Esophagus muscularis mucosa (tissue), 4 donors: ENCODE measurements at places on chromosomes 2 and 18.

DNA sequence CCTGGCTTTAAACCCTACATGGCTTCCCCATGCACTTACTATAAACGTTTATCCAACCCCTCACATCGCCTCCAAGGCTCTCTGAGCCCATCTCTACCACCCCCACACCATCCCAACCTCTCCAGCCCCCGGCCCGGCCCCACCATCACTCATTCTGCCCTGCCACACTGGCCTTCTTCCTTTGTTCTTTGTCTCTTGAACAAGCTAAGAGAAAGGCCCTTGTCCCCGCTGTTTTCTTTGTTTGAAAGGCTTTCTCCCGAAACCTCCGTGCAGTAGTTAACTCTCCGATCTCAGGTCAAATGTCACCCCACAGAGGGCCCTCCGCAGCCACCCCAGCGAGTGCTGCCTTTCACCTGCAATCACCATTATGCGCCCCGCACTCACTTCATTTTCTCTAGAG, 100.4 kb downstream of the AFF3 start:
- H3K4me1 ChIP-seq, result no peaks in the 10 kb centered on the region
- no peaks in the 10 kb centered on the region for H3K36me3 ChIP-seq
- no peak overlapping the region for H3K27ac ChIP-seq
- H3K27me3 ChIP-seq, result no peaks in the 10 kb centered on the region
- H3K4me3 ChIP-seq, result no peak overlapping the region
- DNase-seq, result no peak

DNA sequence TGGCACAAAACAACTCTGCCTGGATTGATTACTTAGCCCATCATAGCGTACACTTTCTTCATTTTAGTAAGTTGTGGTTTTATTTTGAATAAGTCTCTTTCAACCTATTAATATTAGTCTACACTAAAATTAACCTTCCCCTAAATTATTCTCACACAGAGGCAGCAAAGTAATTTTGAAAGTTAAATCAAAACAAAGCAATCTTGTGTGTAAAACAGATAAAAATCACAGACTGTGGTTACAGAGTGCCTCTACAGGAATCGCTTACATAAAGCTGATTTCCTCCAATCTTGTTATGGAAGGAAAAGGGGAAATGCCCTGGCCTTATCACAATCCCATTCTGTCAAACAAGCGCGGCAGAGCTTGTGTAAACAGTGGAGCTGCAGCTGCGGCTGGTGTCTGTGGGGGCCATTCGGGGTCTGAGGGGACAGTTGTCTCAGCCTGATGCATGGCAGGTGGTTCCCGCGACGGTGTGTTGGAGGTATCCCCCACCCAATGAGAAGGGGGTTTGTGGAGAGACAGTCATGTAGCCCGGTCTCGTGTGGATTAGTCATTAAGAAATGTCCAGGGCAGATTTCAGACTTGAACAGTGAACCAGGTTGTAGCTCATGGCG, 42.1 kb downstream of the BCL2L11 start:
- no peaks in the 10 kb centered on the region for H3K27me3 ChIP-seq
- peaks cover 16% of the 10 kb centered on the region for H3K36me3 ChIP-seq
- peaks cover 45% of the 10 kb centered on the region for H3K4me1 ChIP-seq
- no peak overlapping the region for H3K4me3 ChIP-seq
- no peak overlapping the region for H3K27ac ChIP-seq

- no peaks in the 10 kb centered on the region for H3K36me3 ChIP-seq
- peak overlapping the region; percentile 25 for H3K27ac ChIP-seq
- DNase-seq, result no peak
Measured at GRCh38 chr2:126704434-126705160, 48.6 kb downstream of the GYPC start.

GRCh38 chr2:54630858-54631497, 92.5 kb upstream of the EML6 start:
- H3K4me1 ChIP-seq, result peaks cover 73% of the 10 kb centered on the region
- no peak overlapping the region for H3K4me3 ChIP-seq
- DNase-seq, result no peak
- H3K36me3 ChIP-seq, result peaks cover 52% of the 10 kb centered on the region

DNA sequence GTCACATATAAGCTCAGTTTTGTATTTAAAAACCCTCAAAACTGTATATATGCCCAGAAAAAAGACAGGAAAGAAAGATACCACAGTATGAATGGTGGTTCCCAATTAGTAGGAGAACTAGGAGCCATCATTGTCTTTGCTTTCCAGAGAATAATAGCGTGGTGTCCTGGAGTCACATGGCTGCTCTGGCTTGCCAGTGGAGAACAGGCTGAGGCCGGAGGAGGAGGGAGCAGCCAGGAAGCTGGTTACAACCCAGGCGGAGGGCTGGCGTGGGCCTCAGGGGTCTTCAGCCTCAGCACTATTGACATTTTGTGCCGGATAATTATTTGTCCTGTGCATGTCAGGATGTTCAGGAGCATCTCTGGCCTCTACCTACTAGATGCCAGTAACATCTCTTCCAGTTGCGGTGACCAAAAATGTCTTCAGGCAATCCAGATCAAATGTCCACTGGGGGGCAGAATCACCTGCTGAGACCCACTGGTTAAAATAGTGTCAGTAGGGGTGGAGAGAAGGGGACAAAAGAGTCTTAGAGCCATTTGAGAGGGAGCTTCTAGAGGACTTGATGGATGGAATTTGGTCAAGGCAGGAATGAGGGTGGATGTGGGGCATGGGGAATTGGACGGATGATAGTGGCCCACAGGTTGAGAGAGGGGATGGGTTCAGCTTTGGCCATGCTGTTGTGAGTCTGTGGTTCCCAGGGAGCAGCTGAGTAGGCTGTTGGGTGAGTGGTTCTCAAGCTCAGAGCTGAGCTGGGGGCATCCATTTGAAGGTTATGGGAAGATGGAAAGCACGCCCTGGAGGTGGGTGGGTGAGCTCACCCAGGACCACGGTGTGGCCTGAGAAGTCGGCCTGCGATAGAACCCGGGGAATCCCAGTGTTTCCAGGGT, 144.9 kb downstream of the AGAP1 start:
- H3K4me1 ChIP-seq, result peaks cover 70% of the 10 kb centered on the region
- no peak overlapping the region for H3K4me3 ChIP-seq
- no peaks in the 10 kb centered on the region for H3K36me3 ChIP-seq
- H3K27ac ChIP-seq, result peak overlapping the region; percentile 89
- H3K27me3 ChIP-seq, result no peaks in the 10 kb centered on the region

- no peak overlapping the region for H3K27ac ChIP-seq
- no peaks in the 10 kb centered on the region for H3K36me3 ChIP-seq
- no peak for DNase-seq
- no peak overlapping the region for H3K4me3 ChIP-seq
- peaks cover 4% of the 10 kb centered on the region for H3K4me1 ChIP-seq
Measured at GRCh38 chr2:12106440-12107080, 360.1 kb downstream of the LPIN1 start.

GRCh38 chr2:176729706-176730569, 460.7 kb downstream of the MTX2 start:
- DNase-seq, result no peak
- no peak overlapping the region for H3K4me3 ChIP-seq
- H3K36me3 ChIP-seq, result no peaks in the 10 kb centered on the region
- no peaks in the 10 kb centered on the region for H3K27me3 ChIP-seq
- peaks cover 8% of the 10 kb centered on the region for H3K4me1 ChIP-seq

DNA sequence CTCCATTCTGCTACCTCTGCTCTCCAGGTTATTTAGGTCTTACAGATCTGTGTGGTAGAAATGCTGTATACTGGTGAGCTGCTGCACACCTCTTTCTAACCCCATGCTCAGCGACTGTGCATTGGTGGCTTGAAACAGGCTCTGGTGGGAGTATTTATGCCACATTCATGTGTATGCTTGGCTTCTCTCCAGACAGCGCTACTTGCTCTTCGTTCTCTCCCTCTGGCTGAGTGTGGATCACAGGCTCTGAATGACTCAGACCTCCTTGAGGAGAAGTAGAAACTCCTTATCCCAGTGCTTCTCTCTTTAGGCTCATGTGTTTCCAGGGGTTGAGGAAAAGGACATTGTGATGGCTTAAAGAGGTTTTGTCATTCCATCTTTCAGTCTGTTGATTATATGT, 54.9 kb downstream of the FHOD3 start:
- peaks cover 7% of the 10 kb centered on the region for H3K4me1 ChIP-seq
- H3K27ac ChIP-seq, result no peak overlapping the region
- peaks cover 3% of the 10 kb centered on the region for H3K36me3 ChIP-seq
- DNase-seq, result peak; percentile 89

GRCh38 chr2:201996006-201996405, 37.6 kb upstream of the FZD7 start:
- DNase-seq, result no peak
- H3K4me1 ChIP-seq, result peaks cover 5% of the 10 kb centered on the region
- no peak overlapping the region for H3K27ac ChIP-seq
- no peaks in the 10 kb centered on the region for H3K36me3 ChIP-seq
- H3K27me3 ChIP-seq, result no peaks in the 10 kb centered on the region

- H3K36me3 ChIP-seq, result no peaks in the 10 kb centered on the region
- no peak overlapping the region for H3K4me3 ChIP-seq
- DNase-seq, result no peak
- peaks cover 44% of the 10 kb centered on the region for H3K4me1 ChIP-seq
Measured at GRCh38 chr2:97935719-97936161, 60.0 kb downstream of the TMEM131 start.

- H3K4me3 ChIP-seq, result no peak overlapping the region
- peak overlapping the region; percentile 50 for H3K27ac ChIP-seq
- DNase-seq, result no peak
Measured at GRCh38 chr2:69933839-69934613, 19.1 kb downstream of the MXD1 start.

DNA sequence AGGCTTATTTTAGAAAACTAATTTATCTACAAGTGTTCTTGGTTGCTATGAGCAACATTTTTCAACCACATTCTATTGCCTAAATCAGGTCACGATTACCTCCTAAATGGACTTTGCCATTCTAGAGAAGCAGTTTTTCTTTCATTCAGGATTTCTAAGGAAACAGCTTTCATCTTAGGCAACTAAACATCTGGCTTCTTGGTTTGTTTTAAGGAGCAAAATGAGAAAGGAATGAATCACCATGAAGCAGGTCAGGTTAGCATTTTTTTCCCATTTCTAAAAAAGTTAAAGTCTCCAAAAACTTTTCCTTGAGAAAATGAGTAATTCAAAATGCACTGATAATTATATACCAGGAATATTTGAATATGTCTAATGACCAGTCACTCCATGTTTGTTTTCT, 114.8 kb downstream of the GAREM1 start:
- peak overlapping the region; percentile 15 for H3K27ac ChIP-seq
- no peaks in the 10 kb centered on the region for H3K36me3 ChIP-seq
- H3K4me1 ChIP-seq, result peaks cover 40% of the 10 kb centered on the region
- H3K27me3 ChIP-seq, result no peaks in the 10 kb centered on the region

DNA sequence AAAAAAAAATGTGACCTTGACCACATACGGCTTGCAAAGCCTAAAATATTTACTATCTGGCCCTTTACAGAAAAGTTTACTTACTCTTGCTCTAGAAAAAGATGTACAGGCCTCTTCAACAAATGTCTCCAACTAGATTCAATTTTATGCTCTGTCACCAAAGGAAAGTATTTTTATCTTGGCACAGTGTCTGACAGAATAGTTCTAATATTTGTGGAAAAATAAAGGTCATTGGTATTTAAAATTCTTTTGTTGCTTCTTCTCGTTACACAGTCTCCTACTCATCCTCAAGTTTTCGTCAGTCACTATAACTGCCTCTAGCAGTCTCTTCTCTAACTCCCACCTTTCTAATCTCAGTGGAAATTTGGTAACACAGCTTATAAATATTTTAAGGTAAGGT, 1.4 kb downstream of the RBKS start:
- H3K27me3 ChIP-seq, result no peaks in the 10 kb centered on the region
- no peak for DNase-seq
- peaks cover 39% of the 10 kb centered on the region for H3K4me1 ChIP-seq
- H3K36me3 ChIP-seq, result no peaks in the 10 kb centered on the region
- peak overlapping the region; percentile 83 for H3K4me3 ChIP-seq

GRCh38 chr2:11775384-11775783, 29.0 kb downstream of the LPIN1 start:
- DNase-seq, result no peak
- H3K4me3 ChIP-seq, result no peak overlapping the region
- H3K4me1 ChIP-seq, result peaks cover 8% of the 10 kb centered on the region
- no peak overlapping the region for H3K27ac ChIP-seq
- no peaks in the 10 kb centered on the region for H3K27me3 ChIP-seq

DNA sequence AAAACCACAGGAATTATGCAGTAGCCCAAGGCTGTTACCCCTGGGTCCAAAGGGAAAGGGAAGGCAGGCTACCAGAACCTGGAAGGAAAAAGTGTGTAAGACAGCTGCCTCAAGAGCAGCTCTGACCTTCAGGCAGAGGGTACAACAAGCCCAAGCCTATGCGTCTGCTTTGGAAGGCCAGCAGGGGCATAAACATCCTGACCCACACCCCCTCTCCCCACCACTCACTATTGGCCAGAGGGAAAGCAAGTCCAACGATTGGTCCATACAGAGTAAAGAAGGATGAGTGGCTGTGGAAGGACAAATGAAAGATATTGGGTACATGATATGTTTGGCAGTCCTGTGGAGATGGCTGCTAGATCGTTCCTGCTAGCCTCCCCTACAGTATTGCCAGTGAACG, 227.6 kb upstream of the HNRNPA3 start:
- H3K36me3 ChIP-seq, result no peaks in the 10 kb centered on the region
- H3K27ac ChIP-seq, result no peak overlapping the region
- H3K4me1 ChIP-seq, result no peaks in the 10 kb centered on the region
- no peak overlapping the region for H3K4me3 ChIP-seq
- peaks cover 4% of the 10 kb centered on the region for H3K27me3 ChIP-seq

GRCh38 chr2:11404376-11405073, 60.1 kb upstream of the ROCK2 start:
- no peaks in the 10 kb centered on the region for H3K27me3 ChIP-seq
- H3K4me1 ChIP-seq, result peaks cover 44% of the 10 kb centered on the region
- H3K27ac ChIP-seq, result peak overlapping the region; percentile 70

GRCh38 chr18:75264926-75265597, 54.5 kb downstream of the TSHZ1 start:
- H3K27me3 ChIP-seq, result no peaks in the 10 kb centered on the region
- peak overlapping the region; percentile 19 for H3K4me3 ChIP-seq
- peaks cover 29% of the 10 kb centered on the region for H3K4me1 ChIP-seq
- no peak overlapping the region for H3K27ac ChIP-seq
- no peak for DNase-seq

DNA sequence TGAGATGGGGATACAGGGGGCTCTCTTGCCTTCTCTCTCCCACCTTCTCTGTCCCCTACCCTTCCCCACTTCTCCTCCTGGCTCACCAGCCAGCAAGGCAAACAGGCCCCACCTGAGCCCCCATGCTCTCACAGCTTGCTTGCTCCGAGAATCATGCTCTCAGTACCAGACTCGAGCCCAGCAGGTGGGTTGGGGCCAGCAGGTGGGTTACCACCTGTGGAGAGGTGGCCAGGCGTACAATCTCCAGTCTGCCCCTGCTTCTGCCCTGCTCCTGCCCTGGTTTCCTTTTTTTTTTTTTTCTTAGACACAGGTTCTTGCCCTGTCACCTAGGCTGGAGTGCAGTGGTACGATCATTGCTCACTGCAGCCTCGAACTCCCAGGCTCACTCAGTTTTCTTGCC, 214.5 kb downstream of the SH3RF3 start:
- no peak overlapping the region for H3K27ac ChIP-seq
- H3K27me3 ChIP-seq, result no peaks in the 10 kb centered on the region
- H3K4me3 ChIP-seq, result no peak overlapping the region
- peaks cover under 1% of the 10 kb centered on the region for H3K4me1 ChIP-seq

- DNase-seq, result no peak
- no peak overlapping the region for H3K27ac ChIP-seq
- no peaks in the 10 kb centered on the region for H3K27me3 ChIP-seq
- H3K36me3 ChIP-seq, result no peaks in the 10 kb centered on the region
Measured at GRCh38 chr2:240155048-240155744, 14.7 kb upstream of the OTOS start.
